ENCODE measurements at places on chromosomes 16 and 17. TPM values are rescaled to one million over a fixed set of nuclear protein-coding genes. Genes with fewer than 3 reads are reported as not detected.

WNT9B gene
- total RNA-seq: 0.36 TPM

OR3A3 gene
- not detected for total RNA-seq

BTBD17 gene
- not detected for total RNA-seq

PRPF8 gene
- total RNA-seq: 111 TPM

LIG3 gene
- 22.1 TPM for total RNA-seq

DNA sequence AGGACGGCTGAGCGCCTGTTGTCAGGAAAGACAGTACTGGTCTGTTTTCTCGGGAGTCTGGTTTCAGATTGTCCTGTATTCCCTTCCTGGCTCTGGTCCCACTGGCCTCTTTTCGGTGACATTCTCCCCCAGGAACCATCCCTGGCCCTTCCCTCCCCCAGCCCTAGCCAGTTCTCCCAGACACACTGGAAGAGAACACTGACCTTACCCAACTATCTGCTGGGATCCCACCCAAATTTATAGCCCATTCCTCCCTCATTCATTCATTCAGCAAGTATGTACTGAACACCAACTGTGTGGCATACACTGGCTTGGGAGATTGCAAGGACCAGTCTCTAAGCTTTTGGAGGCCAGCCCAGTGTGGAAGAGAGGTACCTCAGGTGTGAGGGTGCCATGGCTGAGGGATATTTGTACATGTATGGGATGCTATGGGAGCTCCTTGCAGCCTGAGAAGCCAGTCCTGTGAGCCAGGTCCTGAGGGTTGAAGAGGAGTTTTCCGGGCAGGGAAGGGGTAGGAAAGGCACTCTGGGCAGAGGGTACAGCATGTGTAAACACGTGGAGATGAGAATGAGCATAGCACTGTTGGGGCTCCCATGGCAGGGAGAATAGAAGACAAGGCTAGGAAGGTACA is 5.2 kb downstream of the RND2 start:
- DNase-seq: peak; percentile 76

- DNase-seq: no peak
These were observed 9.1 kb upstream of the GHDC start for GRCh38 chr17:42203354-42203753.

- DNase-seq: no peak
These were observed 345.7 kb downstream of the HAPSTR1 start for GRCh38 chr16:9437115-9437514.

DNA sequence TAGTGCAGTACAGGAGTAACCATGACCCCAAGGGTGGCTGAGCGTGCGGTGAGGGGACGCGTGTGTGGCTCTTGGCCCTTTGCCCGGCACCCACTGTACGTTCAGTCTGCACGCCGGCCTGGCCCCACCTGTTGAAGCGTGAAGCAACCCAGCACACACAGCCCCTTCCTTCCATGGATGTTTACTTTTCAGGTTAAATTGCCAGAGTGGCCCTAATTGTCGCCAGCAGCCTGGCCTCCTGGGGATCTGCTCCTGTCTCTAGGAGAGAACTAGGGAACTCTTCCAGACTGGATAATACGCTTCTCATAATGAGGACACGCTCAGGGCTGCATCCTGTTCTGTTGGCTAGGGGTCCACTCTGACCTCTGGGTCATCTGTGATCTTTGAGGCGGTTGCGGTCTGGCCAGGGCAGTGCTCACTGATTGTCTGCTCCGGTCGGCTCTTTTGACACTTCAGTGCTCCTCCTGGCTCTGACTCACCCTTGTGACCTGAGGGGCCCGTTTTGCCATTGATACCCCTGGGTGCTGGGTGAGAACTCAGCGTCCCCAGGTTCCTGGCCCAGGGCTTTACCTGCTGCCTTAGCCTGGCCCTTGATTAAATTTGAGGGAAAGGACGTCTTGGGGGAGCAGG is 27.7 kb downstream of the TPSG1 start:
- DNase-seq: no peak

DNA sequence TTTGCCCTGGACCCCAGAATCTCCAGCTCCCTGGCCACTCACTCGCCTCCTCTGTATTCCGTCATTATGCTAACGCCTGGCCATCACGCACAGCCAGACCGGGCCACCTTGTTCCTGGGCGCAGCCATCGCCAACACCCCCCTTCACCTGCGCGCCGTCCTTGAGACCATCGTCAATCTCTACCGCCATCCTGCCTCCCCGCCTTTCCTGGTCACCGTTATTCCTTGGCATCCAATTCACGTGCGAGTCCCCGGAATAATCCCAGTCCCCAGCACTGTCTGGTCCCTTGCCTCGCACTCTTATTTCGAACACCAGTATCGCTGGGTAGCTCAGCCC is 541 bp downstream of the VKORC1 start:
- peak; percentile 83 for DNase-seq

DNA sequence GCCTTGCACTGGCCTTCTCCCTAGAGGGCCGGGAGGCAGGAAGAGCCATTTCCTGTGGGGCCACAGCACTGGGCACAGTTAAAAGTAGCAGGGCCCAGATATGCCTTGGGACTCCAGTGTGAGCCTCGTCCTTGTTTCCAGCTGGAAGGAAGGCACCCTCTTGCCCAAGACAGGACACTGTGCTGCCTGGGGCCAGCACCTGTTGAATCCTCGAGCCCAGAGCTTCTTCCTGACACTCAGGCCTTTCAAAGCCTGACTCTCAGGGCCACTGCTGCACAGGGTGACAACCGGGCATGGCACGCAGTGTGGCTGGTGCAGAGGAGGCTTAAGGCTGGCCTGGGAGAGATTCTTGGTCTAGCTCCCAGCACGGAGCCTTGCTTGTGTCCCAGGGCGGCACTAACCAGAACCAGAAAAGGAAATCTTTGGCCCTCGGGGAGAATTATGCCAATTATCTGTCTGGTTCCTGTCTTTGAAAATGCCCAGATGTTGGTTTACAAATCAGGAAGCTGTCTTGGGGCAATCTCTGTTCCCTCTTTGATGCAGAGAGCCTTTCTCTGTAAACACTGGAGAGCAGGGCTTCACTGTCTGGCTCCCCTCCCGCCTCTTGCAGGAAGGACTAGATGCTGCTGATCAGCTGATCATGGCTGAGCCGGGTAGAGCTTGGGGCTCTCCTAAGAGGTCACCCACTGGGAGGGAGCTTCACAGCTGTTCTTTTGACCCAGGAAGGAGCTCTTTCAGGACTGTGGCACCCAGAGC is 11.1 kb downstream of the LDHD start:
- DNase-seq: peak; percentile 62

GRCh38 chr17:45273551-45273957 is 11.7 kb upstream of the SPATA32 start:
- no peak for DNase-seq

GRCh38 chr17:76893623-76894334 is 25.6 kb downstream of the MGAT5B start:
- DNase-seq: no peak

All from osteoblast (primary cell).